PC-9 (cell line): ENCODE measurements at places on chromosomes 2 and 18. TPM values are rescaled to one million over a fixed set of nuclear protein-coding genes. Genes with fewer than 3 reads are reported as not detected.

Gene NEB
- 0.15 TPM in 1 of 2 replicates, not detected in the other for total RNA-seq

Gene FMNL2
- 29.0 and 33.6 TPM in 2 replicates for total RNA-seq

Gene FIGN
- total RNA-seq: 3.1 and 7.4 TPM in 2 replicates

Gene RPRM
- total RNA-seq: 2.1 and 2.9 TPM in 2 replicates

Gene HOXD8
- 0.39 and 0.50 TPM in 2 replicates for total RNA-seq

Gene DIPK1C
- not detected in 2 replicates for total RNA-seq

Gene REG3G
- total RNA-seq: not detected in 2 replicates

Gene IFIH1
- 4.7 and 4.8 TPM in 2 replicates for total RNA-seq

Gene INHBB
- total RNA-seq: 50.0 and 57.5 TPM in 2 replicates

Gene DOK6
- total RNA-seq: not detected in 2 replicates
